Anterior cingulate cortex (tissue), 58 donors: ENCODE measurements at places on chromosomes 11 and 22.

DNA sequence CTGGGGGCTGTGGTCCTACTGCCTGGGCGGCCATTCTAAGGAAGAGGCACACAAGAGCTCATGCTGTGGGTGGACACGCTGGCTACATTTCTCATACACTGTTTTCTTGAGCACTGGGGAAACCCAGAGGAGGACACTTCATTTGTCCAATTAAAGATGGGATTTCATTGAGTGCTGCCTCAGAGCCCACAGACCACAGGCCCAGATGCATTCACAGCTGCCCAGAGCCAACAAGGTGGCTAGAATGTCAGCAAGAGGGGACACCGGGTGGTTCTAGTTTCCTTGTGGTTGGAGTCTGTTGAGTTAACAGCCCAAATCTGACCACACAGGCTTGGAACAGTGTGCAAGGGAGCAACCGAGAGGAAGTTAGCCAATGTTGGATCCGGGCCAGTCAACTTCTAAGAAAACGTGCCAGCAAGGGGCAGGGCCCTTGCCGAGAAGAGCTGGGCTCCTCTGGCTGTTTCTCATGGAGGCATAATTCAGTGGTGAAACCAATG, 35.0 kb upstream of the SORL1 start:
- DNase-seq = peak; percentile 87

GRCh38 chr11:83682611-83682973, 396.4 kb upstream of the CCDC90B start:
- DNase-seq = no peak

DNA sequence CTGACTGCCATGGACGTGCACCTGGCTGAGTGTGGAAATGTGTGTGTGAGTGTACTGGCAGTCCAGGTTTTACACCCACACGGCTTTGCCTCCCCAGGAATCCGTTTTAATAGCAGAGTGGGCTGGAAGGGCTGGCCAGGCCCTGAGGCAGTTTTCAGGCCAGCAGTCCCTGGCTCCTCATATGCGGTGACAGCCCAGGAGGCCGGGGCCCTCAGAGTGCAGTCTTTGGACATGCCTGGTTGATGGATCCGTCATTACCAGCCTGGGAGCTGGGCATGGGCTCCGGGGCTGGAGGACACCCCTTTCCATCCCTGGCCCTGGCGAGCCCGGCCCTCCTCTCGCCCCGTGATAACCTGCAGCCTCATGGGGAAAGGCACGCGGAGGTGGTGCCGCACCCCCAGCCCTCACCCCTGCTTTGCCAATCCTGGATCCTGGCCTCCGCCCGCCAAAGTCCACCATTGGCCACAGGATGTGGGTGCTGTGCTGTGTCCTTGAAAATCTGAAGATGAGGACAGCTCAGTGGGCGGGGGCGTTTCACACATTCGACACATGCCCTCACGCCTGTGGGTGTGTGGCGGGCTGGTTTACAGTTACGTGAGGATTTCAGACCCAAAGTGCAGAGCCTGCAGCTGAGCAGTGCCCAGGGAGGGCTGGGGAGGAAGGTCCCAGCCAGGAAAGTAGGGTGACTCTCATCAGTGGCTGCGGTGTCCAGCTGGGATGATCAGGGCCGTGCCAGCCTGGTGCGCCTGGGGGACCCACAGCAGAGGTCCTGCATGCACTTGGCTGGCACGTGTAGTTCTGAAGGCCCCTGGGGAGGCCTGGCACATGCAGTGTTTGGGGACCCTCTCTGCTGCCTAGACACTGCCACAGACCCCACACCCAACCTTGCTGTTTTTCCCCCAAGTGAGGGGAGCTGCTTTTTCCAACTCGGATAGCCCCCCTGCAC, 55.1 kb downstream of the RTN4R start:
- peak; percentile 45 for DNase-seq

DNA sequence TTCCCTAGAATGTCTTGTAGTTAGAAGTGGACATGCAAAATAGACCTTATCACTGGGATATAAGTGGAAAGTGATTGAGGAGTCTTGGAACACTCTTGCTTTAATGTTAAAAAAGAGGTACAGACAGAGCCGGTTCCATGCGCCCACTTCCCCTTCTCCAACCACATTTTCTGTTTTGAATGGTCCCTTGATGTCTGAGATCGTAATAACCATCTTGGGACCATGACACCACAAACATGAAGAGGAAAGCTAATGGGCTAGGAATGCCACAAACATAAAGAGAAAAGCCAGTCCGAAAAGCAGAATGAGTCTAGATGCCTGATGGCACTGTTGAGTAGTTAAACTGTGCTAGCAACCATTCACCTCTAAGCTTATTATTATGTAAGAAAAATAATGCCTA, 54.8 kb upstream of the SPON1 start:
- DNase-seq = no peak

DNA sequence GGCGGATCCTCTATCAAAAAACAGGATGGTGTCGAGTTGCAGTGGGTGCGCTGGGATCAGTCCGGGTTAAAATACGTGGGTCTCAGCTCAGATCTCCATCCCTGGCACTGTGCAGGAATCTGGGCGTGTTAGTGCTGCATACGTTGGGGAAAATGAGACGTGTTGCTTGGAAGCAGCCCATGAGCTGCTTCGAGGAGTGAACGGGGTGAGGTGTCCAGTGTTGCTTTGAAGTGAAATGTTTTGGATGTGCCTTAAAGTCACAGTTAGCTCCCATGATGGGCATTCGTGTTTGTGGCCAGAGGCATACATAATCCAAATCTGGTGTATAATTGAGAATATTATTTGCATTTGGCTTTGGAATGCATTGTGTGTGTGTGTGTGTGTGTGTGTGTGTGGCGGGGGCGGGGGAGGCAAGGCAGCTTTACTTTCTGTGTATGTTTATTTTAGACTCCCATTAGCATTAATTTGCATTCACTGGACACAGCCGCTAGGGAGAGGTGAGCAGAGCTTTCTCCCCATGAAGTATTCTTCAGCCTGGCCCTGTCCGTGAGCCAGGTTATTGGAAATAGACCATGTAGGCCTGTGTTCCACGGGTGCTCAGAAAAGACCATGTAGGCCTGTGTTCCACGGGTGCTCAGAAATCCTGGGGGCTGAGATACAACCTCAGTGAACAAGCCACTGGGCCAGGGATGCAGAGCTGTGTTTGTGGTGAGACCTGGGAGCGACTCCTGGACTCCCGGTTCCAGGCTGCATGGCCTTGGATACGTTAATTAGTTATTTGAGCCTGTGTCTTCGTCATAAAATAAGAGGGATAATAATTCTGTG, 134.6 kb downstream of the ST3GAL4 start:
- DNase-seq = no peak

DNA sequence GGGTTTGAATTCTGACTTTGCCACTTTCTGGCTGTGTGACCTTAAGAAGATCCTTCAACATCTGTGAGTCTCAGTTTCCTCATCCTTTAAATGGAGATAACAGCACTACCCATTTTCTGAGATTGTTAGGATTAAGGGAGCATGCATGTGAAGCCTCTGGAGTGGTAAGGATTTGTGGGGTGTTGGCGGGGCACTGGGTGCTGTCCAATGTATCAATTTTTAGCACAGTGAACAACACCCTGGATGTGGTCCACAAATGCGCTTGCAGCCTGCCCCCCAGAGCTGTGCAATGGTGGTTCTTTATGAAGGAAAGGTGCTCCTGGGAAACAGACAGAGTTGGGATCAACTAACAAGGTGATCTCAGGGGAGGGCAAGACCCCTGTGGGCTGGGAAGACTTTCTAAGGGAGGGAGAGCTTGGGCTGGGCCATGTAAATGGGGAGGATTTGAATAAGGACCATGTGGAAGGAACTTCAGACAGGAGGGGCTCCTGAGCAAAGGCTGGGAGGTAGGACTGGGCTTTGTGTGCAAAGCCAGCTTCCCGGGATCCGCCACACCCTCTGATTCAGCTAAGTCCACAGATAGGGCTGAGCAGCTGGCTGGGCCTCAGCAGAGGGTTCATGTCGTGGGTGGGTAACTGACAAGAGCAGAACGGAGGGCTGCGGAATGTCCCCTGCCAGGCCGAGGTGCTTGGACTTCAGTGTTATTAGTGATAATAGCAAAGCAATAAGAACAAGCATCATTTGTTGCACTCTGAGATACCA, 22.7 kb upstream of the RASD2 start:
- no peak for DNase-seq

DNA sequence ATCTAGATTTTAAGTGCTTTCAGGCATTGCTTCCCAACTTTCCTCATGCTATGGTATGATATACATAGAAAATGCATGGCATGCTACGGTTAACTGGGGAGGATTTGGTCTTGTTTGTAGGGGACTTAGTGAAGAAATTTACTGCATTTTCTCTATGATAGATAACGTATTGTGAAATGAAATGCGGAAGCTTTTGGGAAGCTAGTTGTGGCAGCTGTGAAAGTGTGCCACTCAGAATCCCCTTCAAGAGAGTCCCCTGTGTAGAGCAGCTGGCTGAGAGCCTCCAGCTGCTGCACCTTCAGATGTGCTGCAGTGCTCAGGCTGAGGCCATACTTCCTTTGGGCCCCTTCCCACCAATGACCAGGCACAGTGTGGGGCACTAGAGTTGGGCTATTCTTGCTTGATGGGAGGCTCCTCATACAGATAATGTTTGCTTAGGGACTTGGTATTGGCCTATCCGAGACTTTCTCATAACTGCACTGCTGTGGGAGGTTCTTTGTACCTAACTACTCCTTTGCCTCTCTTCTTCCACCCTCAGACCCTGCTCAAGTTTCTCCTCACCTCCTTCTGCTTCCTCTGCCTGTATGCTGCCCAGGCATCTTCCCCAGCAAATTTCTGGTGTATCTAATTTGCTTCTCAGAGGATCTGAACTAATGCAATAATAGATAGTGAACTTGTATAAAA, 67.3 kb downstream of the HIPK3 start:
- DNase-seq = no peak

- DNase-seq = no peak
These were observed 117.3 kb upstream of the TEAD1 start for GRCh38 chr11:12556788-12557384.

DNA sequence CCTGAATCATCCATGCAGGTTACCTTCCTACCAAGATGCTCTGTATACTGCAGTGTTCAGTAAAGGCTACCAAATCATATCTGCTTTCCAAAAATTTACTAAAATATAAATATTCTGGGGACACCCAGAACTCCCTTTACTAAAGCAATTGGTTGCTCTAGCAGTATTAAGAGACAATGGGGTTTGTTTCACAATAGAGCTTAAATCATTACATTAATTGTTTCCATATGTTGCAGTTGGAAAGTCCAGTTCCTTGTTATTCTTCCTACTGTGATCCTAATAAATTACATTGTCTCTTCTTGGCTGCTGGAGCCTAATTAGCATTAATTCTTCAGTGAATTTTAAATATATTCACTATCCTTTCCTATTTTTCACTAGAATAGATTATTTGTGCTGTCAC, 316.0 kb upstream of the MTNR1B start:
- no peak for DNase-seq

DNA sequence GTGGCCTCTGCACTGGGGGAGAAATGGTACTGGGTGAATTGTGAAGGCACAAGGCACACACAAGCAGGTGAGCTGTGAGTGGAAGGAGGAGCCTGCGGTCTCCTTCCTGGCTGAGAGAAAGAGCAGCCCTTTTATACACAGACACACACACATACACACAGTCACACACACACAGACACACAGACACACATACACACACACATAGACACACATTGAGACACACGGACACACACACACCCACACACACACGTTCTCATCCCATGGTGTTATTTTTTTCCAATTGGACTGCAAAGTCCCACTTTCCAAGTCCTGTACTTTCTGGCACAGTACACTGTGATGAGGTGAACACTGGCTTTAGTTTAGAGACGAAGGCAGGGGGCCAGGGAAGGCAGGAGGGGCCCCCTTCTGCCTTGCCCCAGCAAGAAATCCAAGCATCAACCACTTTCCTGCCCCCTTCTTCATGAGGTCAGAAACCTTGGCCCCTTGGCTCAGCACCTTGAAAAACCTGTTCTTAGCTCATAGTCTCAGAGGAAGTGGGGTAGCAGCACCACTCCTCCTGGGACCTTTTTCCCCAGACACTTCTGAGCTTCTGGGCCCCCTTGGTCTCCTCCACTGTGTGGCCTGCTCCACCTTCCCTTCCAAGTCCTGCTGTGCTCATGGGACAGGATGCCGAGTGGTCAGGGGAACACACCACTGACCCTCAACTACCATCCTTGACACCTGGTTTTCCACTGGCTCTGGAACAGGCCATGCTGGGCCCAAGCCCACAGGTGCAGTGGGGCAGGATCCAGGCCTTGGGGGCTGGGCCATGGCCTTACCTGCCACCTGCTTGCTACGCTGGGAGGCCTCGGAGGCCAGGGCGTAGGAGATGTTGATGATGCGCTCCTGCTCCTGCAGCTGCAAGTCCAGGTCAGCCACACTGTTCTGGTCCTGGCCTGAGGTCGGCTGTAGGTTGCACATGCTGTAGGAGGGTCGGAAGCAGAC, 43.8 kb downstream of the C11orf58 start:
- no peak for DNase-seq

DNA sequence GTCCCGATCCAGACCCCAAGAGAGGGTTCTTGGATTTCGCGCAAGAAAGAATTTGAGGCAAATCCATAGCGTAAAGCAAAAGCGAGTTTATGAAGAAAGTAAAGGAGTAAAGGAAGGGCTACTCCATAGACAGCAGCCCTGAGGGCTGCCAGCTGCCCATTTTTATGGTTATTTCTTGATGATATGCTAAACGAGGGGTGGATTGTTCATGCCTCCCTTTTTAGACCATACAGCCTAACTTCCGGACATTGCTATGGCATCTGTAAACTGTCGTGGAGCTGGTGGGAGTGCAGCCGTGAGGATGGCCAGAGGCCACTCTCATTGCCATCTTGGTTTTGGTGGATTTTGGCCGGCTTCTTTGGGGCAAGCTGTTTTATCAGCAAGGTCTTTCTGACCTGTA, 19.4 kb upstream of the SHANK3 start:
- no peak for DNase-seq

- peak; percentile 26 for DNase-seq
These were observed 255.6 kb upstream of the CADM1 start for GRCh38 chr11:115759622-115760460.

DNA sequence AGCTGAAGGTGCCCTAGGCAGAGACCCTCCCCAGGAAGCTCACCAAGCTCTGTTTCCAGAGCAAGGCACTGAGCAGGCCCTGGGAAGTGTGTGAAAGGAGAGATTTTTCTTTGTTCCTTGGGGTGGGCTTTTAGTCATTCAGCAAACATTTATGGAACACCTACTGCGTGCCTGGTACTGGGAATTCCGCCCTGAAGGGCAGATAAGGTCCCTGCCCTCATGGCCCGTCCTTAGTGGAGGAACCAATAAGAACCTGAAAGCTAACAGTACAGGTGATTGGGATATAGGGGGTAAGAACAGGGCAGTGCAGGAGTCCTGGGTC, 3.9 kb downstream of the TMEM134 start:
- no peak for DNase-seq

- no peak for DNase-seq
These were observed 16.1 kb downstream of the COMMD9 start for GRCh38 chr11:36273110-36273509.

GRCh38 chr11:68090706-68091105, 30.5 kb downstream of the CHKA start:
- no peak for DNase-seq

GRCh38 chr22:50581950-50582492, 628 bp downstream of the CHKB start:
- no peak for DNase-seq
